ENCODE measurements at places on chromosomes 1 and 21.

GRCh38 chr1:207361889-207362288, 40.4 kb downstream of the CD55 start:
- no peak for DNase-seq

GRCh38 chr1:198156111-198156744, 570 bp upstream of the NEK7 start:
- peak; percentile 74 for DNase-seq

DNA sequence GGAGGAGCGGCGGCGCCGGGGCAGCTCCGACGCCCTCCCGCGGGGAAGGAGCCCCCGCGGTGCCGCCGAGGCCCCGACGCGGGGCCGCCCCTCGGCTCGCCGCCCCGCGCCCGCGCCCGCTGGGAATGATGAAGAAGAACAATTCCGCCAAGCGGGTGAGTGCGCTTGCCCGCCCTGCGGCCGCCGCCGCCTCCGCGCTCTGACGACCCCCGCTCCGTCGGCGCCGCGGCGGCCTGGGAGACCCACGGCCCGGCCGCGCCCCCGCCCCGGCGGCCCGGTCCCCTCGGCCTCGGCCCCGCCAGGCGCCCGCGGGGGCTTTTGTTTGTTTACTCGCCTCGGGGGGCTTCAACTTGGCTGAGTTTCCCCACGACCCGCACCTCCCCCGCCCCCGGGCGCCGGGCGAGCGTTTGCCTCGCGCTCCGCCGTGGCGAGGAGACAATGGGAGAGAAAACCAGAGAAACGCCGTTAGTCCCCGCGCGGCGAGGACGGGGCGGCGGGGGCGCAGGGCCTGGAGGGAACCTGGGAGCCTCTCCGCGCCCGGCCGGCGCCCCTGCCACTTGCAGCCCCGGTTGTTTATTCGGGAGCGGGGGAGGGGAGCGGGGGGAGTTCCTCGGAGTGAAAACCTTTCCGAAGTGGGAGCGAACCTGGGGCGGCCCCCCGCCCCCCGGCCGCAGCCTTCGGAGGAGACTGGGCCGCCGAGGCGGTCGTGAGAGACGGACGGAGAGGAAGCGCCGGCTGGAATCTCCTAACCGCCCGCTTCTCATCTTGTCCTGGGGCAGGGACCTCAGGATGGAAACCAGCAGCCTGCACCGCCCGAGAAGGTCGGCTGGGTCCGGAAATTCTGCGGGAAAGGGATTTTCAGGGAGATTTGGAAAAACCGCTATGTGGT, 661 bp downstream of the PLEKHO1 start:
- DNase-seq = no peak

DNA sequence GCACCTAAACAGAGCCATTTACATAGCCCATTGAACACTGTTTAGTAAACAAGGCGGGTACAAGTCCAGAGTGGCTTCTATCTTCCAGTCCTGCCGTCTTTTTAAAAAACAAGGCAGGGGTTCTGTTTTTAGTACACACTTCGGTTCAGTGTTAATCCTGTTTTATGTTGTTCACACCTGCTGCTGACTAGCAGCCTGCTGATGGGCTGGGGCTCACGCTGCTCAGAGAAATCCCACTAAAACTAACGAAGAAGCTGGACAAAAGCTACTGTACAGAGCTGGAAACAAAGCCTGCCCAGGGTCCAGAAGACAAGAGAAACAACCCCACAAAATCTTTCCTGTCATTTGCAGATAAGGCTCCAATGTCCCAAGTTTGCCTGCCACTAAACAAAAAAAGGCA, 13.2 kb downstream of the ESRRG start:
- DNase-seq = peak; percentile 34

GRCh38 chr1:69573911-69574310, 6.2 kb downstream of the LRRC7 start:
- no peak for DNase-seq

DNA sequence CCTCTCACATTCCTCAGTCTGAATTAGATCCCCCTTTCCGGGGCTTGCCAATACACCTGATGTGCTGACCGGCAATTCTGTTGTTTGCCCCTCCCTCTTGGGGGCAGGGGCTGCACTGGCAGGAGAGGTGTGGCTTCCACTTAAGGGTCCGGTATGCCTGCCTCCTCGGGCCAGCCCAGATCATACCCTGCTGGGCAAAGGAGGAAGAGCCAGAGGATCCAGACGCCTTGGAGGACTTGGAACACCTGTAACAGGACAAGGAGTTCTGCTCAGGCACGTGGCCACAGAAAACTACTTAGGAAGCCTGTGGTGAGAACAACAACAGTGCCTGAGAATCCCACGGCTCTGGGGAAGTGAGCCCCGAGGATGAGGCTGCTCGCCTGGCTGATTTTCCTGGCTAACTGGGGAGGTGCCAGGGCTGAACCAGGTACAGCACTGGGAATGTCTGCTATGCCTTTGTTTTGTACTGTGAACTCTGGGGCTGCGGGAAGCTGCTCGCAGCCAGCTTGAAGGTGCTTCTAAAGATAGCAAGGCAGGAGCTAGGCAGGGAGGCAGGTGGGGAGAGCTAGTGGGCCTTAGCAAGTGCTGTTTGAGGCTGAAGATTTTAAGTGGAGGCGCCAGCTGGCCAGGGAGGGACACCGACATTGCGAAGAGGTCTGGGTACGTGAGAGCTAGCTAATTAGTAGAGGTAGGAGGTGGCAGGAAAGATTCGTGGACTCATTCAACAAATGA, at the start of gene SMPDL3B:
TSS of gene SMPDL3B (plus strand) at position 183 of the 732 bp plus-strand sequence. CDS start at position 367, 184 bp downstream.
- peak; percentile 67 for DNase-seq

GRCh38 chr1:236895665-236896387, 100.7 kb downstream of the MTR start:
- DNase-seq = no peak

- no peak for DNase-seq
Measured at GRCh38 chr1:98502937-98503336, 158.6 kb upstream of the SNX7 start.

DNA sequence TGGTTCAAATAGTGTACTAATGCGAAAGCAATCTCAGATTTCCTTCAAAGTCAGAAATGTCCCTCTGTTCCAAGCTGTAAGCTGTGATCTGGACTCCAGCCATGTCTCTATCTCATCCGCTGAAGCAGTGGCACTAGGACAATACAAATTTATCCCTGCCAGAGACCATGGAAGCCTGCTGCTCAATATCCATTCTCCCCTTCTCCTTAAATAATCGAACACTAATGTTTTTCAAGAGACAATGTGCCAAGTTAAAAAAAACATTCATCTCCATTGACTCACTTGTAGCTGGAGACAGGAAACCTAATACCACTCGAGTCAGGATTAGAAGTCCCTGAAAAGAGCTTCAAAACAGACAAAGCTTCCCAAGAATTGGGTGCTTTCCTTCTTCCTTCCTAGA, 38.5 kb upstream of the PGBD5 start:
- DNase-seq = peak; percentile 46

DNA sequence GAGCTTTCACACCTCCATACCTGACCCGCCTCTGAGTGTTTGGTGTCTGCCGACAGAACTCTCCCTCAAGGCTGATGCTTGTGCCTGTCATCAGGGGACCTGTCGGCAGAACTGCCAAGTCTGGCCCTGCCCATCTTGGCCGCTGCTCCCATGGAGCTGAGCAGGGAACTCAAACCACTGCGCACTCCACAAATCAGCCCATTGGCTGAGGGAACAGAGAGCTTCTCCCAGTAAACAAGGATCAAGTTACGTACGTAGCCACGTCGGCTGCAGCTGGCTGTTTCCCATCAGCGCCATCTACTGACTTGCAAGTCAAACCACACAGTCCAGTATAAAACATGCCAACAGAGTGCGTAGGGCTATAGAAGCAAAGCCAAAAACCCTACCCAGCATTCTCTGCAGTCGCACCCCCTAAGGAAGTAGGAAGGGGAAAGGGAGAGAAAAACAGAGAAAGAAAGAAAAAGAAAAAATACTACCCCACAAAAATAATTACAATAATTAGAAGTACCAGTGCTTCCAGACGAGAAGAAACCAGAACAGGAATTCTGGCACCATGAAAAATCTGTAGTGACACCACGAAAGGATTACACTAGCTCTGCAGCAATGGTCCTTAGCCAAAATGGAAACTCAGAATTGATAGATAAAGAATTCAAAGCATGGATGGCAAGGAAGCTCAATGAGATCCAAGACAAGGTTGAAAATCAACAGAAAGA, 13.1 kb downstream of the KRTAP13-1 start:
- peak; percentile 93 for DNase-seq

GRCh38 chr1:56535939-56536338, 43.4 kb downstream of the PLPP3 start:
- DNase-seq = peak; percentile 33

DNA sequence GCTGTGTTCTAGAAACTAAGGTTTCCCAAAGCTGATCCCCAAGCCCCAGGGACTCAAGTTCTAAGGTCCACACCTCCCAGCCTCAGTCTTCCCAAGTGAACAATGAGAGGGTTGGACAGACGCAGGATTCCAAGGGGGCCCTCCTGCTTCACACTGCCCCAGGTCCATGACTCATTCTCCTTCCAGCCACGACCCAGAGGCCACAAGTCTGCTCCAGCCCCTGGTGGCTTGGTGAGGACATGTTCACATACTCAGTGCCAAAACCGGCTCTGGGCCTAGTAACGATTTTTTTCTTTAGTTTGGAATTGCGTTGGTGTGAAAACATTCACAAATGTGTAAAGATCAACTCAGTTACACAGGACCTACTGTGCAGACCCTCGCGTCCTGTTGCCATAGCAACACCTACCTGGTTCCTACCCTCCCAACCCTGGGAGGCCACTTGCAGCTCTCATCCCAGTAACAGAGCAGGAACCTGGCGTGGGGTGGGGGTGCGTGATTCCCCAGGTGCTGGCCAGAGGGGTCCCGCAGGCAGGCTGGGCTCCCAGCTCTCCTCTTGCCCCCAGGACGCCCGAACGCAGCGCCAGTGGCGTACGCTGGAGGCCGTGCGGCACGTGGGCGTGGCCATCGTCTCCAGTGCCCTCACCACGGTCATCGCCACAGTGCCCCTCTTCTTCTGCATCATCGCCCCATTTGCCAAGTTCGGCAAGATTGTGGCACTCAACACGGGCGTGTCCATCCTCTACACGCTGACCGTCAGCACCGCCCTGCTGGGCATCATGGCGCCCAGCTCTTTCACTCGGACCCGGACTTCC, 57.0 kb downstream of the DISP3 start:
- DNase-seq = no peak

- no peak for DNase-seq
Measured at GRCh38 chr1:49106445-49106844, 329.8 kb upstream of the BEND5 start.

DNA sequence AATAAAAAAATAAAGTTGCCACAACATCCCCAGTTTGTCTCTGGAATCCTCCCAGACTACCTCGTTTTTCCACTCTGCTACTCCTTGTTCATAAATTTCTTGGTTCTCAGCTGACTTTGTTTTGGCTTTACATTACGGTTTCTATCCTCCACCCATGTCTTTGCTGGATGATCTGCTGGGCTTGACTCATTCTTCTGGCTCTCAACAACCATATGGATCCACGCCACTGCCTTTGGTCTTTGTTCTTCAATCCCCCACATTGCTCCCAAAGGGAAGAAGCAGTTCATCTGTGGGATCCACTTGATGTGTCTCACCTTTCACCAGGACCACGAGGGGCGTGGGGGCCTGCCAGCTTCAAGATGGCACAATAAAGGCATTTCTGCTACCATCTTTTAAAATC, 67.1 kb upstream of the NBL1 start:
- DNase-seq = no peak

- DNase-seq = no peak
Measured at GRCh38 chr1:53895421-53895820, 1.4 kb downstream of the DIO1 start.

- no peak for DNase-seq
Measured at GRCh38 chr1:107870696-107871095, 94.3 kb downstream of the VAV3 start.

GRCh38 chr1:212860713-212861581, 2.9 kb downstream of the FLVCR1 start:
- peak; percentile 51 for DNase-seq

- no peak for DNase-seq
Measured at GRCh38 chr1:227268943-227269342, 49.3 kb downstream of the CDC42BPA start.

GRCh38 chr1:8419172-8419571, 101.3 kb downstream of the SLC45A1 start:
- DNase-seq = no peak

GRCh38 chr1:159915571-159916241, 9.6 kb downstream of the TAGLN2 start:
- no peak for DNase-seq

- no peak for DNase-seq
Measured at GRCh38 chr1:41641475-41641814, 157.0 kb upstream of the EDN2 start.

DNA sequence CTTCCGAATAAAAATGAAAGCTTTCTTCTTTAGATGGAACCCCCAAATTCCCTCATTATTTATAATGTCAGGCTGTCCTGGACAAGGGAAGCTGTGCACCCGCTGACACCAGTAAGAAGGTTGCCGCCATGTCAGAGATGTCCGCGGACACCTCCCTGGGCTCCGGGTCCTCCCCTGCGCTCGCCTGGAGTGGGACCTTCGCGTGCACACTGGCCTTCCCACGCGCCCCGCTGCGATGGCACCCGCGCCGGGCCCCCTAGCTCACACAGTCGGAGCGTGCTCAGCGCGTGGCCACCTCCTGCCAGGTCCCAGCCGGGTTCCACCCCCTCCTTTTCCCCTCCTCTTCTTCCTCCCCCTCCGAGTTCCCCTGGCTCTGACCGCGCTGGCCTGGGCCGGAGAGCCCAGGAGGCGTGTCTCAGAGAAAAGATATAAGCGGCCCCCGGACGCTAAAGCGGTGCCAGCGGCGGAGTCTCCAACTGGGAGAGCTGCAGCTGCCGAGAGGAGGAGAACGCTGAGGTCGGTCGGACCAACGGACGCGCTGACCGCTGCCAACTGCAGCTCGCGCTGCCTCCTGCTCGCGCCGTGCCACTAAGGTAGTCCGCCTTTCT, at the start of gene G0S2:
TSS of gene G0S2 (plus strand) at position 456 of the 608 bp plus-strand sequence. CDS start 273 bp downstream, outside the sequence.
- DNase-seq = no peak

Data from NCI-H2171 treated with DMSO at 0.1 percent for 48 hours (cell line).